ENCODE measurements at places on chromosomes 2 and 18.

- DNase-seq, result no peak
Measured at GRCh38 chr2:159457589-159457988, 158.8 kb downstream of the BAZ2B start.

GRCh38 chr2:120993661-120994060 is 258.0 kb downstream of the GLI2 start:
- DNase-seq, result no peak

DNA sequence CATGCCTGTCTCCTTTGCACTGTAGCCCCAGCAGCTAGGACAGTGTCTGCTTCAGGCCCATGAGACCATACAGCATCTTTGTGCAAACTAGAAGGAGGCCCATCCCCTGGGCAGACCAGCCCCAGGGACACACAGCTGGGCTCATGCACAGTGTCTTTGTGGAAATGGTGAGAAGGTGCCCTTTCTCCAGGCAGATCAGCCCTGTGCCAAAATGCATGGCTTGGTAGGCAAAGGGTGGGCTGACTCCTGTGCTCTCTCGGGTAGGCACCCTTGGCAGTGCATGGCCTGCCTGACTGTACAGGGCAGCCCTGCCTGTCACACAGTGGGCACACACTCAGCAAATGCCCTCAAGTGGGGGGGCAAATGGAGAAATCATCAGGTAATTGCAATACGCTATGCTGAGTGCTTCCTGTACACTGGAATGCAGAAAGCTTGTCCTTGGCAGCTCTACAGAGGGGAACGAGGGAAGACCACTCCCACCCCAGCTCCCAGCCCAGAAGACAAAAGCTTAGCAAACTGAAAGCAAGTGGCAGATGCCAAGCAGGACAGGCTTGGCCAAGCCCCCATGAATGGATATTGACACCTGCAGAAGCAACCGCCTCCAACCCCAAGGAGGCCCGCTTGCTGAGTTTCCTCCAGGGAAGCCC is 21.6 kb downstream of the TNS1 start:
- DNase-seq, result no peak

GRCh38 chr18:46601141-46601805 is 55.7 kb downstream of the LOXHD1 start:
- no peak for DNase-seq

- no peak for DNase-seq
Measured at GRCh38 chr18:60215432-60215831, 157.1 kb downstream of the MC4R start.

- peak; percentile 97 for DNase-seq
Measured at GRCh38 chr2:71923143-71923525, 224.5 kb downstream of the CYP26B1 start.

DNA sequence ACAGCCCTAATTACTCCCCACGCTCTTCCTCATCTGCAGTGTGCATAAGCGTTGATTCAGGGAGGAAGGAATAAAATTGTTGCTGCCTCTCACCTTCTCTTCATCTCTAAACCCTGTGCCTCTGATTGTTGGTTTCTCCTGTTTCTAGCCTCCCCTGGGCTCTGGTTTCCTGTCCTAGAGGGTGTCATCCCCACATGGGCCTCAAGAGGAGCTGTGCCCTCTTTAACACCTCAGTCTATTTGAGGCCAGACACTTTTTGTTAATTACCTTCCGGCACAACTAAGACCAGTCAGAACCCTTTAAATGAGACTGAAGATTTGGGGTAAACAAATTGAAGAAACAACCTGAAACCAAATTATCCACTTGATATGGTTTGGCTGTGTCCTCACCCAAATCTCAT is 9.7 kb downstream of the CTAGE1 start:
- DNase-seq, result no peak

- DNase-seq, result no peak
Measured at GRCh38 chr18:55442561-55442960, 145.4 kb downstream of the TCF4 start.

- no peak for DNase-seq
Measured at GRCh38 chr2:180291552-180292421, 284.7 kb upstream of the CWC22 start.

- DNase-seq, result no peak
Measured at GRCh38 chr18:9666548-9666947, 41.6 kb upstream of the RAB31 start.

DNA sequence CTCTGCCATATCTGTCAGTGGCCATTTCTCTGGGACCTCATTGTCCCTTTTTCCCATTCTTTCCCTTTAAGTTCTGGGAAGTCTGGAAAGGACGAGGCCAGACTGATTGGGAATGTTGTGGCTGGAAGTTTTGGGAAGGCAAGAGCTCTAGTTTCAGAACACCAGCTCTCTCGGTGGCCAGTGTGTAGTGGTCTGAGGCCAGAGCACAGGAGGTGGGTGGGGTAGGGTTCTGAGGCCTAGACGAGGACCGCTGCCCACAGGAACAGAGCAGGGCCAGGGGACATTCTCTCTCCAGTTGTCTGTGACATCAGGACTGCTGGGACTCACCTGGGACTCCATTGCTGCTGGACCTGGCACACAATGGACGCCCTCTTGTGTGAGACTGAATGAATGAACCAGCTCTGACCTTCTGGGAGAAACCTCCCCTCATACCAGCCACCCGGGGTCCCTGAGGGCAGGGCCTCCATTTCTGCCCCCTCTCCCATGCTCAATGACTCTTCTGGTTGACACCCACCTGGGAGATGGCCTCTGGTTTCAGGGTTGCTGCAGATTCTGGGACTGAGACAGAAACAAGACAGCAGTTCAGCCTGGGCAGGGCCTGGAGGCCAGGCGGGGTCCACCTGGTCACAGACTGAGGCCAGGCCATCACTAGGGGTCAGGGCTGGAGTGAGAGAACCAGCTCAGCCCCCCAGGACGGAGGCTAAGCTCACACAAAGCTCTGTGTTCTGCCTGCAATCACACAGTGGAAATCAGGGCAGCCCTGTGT is 8.4 kb upstream of the NPPC start:
- no peak for DNase-seq

DNA sequence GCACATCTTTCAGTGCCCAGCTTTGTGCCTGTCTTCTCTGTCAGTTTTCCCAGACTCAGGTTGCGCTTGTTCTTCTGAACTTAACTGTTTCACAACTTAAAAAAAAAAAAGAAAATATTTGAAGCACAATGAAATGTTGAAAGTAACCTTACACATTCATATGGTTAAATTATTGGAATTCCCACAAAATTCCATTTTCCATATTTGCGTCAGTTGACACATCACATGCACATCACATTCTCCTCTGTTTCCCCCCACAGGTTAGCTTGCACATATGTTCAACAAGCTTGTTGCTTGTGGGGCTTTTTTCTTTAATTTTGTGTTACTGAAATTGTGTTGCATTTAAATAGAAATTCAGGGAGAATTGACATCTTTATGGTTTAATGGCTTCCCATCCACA is 8.3 kb downstream of the MYO1B start:
- peak; percentile 45 for DNase-seq

GRCh38 chr2:1651121-1652033 is 92.9 kb downstream of the PXDN start:
- DNase-seq, result no peak

GRCh38 chr18:57004366-57005121 is 142.3 kb upstream of the BOD1L2 start:
- DNase-seq, result peak; percentile 37

- DNase-seq, result peak; percentile 59
Measured at GRCh38 chr18:2657788-2658458, 2.4 kb downstream of the SMCHD1 start.

DNA sequence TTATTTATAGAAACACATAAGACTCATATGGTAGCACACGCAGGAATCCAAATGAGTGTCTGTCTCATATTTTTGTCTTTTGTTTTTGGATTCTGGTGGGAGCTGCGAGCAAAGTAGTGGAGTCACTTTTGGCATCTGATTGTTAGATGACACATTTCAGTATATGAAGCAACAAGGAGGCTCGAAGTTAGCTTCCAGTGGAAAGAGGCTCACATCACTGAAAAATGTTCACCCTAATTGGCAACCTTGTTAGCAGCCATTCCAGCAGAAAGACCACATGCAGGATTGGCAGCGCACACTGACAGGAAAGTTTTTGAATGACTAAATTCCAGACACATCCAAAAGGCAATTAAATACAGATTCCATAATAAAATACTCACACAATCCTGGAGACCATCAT is 87.4 kb downstream of the MYT1L start:
- peak; percentile 87 for DNase-seq

GRCh38 chr2:203710226-203710625 is 3.8 kb downstream of the CD28 start:
- DNase-seq, result no peak

DNA sequence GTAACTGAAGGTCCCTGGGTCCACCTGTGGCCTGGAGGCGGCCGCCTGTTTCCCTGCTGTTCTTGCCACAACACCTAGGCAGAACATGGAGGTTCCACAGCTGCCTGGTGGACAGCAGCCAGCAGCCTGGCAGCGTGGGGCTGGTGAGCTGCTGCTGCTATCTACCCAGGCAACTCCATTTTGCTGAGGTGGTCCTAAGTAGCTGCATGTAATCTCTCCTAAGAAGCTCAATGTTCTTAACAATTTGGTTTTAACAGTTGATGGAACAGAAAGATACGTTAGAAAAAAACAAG is 66.7 kb downstream of the NDUFA10 start:
- no peak for DNase-seq

GRCh38 chr2:144468823-144469595 is 50.9 kb downstream of the ZEB2 start:
- no peak for DNase-seq

All from AG10803 (cell line).